ENCODE measurements at places on chromosomes 16 and 17.
A peak's percentile ranks its signal among the peaks of the same experiment; 100 is the strongest.

DNA sequence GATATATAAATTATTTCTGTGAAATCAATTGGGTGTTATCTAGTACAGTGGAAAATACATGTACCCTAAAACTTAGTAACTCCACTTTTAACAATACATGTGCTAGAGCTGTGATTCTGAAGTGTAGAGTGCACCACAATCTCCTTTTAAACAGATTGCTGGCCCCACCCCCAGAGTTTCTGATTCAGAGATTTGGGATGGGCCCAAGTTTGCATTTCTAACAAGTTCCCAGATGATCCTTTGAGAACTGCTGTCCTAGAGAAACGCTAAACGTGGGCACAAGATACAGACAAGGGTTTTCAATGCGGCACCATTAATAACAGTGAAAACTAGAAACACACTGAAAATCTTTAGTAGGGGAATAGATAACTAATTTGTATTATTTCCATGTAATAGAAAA, 49.2 kb downstream of the NXPH3 start:
- DNase-seq, result peak; percentile 41

DNA sequence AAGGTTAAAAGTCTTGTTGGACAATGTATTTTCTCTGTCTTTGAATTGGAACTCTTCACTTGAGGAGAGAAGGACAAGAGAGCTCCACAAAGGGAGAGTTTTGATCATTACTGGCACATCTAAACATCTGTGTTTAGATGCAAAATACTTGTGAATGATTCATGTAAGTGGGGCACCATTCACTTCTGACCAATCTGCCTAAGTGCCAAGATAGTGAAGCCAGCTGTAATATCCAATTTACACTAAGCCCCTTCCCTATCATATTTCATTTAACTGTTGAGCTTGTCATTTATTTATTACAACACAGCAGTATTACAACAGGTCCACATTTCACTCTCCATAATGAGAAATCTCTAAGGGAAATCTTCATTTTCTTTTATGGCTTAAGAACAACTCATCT, 832.3 kb upstream of the GOT2 start:
- peak; percentile 36 for DNase-seq

GRCh38 chr16:86322806-86323205, 187.5 kb upstream of the FOXF1 start:
- DNase-seq, result no peak

GRCh38 chr17:65498816-65499215, 62.6 kb downstream of the AXIN2 start:
- no peak for DNase-seq

GRCh38 chr16:84294531-84295142, at the start of gene WFDC1:
Gene WFDC1 (plus strand): TSS chr16:84294878. CDS start chr16:84294972, 94 bp downstream.
- DNase-seq, result no peak

DNA sequence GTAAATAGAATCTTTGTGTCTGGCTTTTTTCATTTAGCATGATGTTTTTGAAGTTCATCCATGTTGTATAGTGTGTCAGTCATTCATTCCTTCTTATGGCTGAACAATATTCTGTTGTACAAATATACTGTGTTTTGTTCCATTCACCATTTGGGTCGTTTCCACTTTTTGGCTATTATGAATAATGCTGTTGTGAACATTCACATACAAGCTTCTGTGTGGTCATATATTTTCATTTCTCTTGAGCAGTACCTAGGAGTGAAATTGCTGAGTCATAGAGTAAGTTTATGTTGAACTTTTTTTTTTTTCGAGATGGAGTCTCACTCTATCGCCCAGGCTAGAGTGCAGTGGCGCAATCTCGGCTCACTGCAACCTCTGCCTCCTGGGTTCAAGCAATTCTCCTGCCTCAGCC, 32.3 kb upstream of the TAOK1 start:
- DNase-seq, result peak; percentile 48

- no peak for DNase-seq
Observed at GRCh38 chr16:58187665-58188421, 10.1 kb downstream of the CSNK2A2 start.

DNA sequence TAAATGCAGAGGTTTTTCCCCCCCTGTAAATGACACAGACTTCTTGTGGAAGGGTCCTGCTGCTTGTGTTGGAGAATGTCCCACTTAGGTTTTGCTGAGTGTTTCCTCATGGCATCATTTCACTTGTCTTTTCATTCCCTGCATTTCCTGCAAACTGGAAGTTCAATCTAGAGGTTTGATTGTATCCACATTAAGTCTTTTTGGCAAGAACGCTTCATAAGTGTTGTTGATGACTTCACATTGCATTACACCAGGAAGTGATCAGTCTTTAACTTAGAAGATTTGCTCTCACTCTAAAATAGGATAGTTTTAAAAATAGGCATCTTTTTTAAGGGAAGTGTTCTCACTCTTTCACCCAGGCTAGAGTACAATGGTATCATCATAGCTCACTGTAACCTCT, 67.2 kb downstream of the RPTOR start:
- DNase-seq, result no peak

GRCh38 chr17:75753514-75754377, 11.2 kb downstream of the GALK1 start:
- peak; percentile 61 for DNase-seq

GRCh38 chr17:54426296-54426886, 474.3 kb upstream of the TOM1L1 start:
- DNase-seq, result no peak

GRCh38 chr16:58652741-58653140, 23.1 kb upstream of the CNOT1 start:
- DNase-seq, result peak; percentile 25

DNA sequence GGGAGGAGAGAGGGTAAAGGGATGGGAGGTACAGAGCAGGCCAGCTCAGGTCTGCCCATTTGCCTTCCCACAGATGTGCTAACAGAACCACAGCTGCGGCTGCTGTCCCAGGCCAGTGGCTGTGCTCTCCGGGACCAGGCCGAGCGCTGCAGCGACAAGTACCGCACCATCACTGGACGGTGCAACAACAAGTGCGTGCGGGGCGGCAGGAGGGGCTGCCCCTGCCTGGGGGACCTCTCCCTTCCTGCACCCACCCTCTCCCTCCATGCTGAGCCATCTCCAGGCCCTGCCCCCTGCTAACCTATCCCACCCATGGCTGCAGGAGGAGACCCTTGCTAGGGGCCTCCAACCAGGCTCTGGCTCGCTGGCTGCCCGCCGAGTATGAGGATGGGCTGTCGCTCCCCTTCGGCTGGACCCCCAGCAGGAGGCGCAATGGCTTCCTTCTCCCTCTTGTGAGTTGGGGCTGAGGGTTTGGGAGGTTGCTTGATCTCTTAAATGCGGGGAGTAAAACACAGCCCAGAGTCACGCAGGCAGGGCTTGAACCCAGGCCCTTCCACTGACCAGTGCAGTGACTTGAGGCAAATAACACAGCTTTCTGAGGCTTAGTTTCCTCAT, 1.2 kb downstream of the EPX start:
- no peak for DNase-seq

Data from fibroblast of lung (primary cell).